ENCODE measurements at places on chromosomes 4 and X. TPM values are rescaled to one million over a fixed set of nuclear protein-coding genes. Genes with fewer than 3 reads are reported as not detected.

DNA sequence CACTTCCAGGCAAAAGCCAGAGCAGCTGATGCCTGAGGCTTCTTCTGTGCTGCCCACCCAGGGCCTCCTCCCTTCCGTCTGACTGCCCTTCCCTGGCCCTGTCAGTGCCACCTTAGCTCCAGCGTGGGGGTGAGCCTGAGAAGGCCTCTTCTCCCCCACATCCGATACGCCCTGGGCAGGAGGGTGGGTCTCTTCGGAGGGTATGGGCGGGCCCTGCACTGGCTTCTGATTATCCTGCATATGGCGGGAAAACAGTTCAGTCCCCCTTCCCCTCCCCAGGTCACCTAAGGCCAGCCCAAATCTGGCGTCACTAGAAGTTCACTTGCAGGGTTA, 256.7 kb downstream of the FBXW7 start:
- H3K27me3 ChIP-seq: no peaks in the 10 kb centered on the region
- H3K36me3 ChIP-seq: no peaks in the 10 kb centered on the region
- no peak overlapping the region for H3K4me3 ChIP-seq
- H3K27ac ChIP-seq: no peak overlapping the region

DNA sequence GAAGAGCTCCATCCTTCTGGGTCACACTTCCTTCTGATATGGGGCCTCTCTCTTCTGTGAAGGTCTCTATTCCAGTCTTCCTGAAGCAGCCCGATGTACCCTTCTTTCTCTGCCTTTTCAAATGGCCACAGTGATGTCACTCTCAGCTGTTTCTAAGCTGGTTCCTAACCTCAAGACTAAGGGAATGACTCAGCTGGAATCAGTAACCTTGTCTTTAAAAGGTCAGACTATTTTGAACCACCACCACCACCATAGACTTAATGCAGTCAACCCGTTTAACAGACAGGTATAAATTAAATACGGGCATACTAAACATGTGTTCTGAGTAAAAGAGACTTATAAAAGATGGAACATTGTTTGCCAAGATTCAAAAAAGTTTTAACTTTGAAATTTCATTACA, 121.0 kb downstream of the PPA2 start:
- H3K4me3 ChIP-seq: no peak overlapping the region
- H3K36me3 ChIP-seq: no peaks in the 10 kb centered on the region
- no peaks in the 10 kb centered on the region for H3K4me1 ChIP-seq
- no peak overlapping the region for H3K27ac ChIP-seq
- no peaks in the 10 kb centered on the region for H3K27me3 ChIP-seq
- DNase-seq: no peak

Gene PAK3
- 0.18 TPM for polyA plus RNA-seq

Gene MMRN1
- 0.33 TPM for polyA plus RNA-seq

Gene CCDC149
- polyA plus RNA-seq: not detected

Gene LANCL3
- 0.37 TPM for polyA plus RNA-seq

Gene LDOC1
- 19.3 TPM for polyA plus RNA-seq

DNA sequence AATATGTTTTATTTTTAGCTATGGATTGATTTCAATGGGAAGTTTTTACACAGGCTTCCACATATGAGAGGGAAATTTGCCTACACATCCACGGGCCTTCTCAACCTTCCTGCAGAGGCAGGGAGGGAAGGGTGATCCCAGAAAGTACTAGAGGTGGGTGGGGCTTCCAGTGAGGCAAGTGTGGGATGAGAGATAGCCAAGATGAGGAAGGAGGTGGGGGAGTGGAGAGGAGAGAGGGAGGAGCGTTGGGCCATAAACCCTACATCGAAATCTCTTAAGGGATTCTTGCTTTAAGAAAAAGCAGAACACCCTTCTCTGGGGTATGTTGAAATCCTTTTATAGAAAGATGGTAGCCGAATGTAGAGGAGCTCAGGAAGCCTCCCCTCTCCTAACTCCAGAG, 19.0 kb downstream of the NKX6-1 start:
- no peaks in the 10 kb centered on the region for H3K4me1 ChIP-seq
- no peak for DNase-seq
- H3K4me3 ChIP-seq: no peak overlapping the region
- H3K27ac ChIP-seq: no peak overlapping the region
- no peaks in the 10 kb centered on the region for H3K36me3 ChIP-seq

- DNase-seq: no peak
- no peak overlapping the region for H3K4me3 ChIP-seq
- no peaks in the 10 kb centered on the region for H3K27me3 ChIP-seq
- no peak overlapping the region for H3K27ac ChIP-seq
Measured at GRCh38 chrX:17377091-17377717, 2.2 kb downstream of the NHS start.
